ENCODE measurements at places on chromosomes 2 and 18.

- peak; percentile 91 for ATAC-seq
Measured at GRCh38 chr2:173239644-173240043, 115.0 kb upstream of the CDCA7 start.

DNA sequence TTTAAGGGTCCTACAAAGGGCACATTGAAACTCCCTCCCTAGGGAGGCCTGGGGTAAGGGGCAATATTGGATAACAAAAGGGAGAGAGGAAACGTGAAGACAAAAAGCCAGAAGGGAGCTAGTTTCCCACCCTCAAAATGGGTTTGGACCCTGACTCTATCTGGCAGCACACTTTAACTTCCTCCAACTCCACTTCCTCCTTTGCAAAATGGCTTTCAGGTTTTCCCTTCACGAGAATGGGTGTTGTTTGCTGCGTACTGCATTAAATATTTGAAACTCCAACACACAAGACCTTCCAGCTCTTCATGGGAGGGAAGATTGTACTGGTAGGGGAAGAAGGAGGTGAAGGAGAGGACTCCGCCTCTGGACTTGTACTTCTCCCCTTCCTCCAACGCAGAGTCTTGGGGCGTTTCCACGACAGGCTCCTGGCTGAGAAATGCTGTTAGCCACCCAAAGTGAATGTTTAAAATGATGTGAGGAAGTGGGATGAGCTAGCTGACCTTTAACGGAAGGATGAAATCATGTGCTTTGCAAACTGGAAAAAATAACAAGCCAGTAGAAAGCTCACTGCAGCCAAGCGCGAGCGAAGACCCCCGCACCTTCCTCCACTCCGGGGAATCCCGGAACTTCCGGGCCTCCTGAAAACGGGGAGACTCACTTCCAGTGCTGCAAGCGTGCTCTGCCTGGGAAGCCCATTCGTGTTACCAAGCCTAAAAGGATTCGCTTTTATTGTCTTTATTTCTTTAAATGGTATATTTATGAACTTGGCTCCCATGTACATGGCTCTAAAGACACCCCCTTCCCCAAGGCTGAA is 85.6 kb downstream of the VIT start:
- ATAC-seq: no peak

DNA sequence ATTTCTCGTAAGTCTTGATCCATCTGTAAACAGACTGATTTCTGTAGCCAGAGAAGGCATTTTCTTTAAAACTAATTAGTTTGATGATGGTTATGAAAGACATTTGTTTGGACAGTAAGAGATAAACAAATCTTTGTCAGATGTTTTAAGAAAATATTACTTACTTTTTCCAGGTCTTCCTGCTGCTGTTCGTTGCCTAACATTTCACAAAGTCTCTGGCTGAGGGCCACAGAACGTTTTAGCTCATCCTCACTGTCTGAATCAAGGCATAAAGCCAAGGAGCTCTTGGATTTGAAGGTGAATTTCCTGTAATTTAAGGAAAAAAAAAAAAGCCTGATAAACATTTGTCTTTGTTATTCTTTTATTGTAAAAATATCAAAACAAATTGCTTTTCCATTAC is 57.8 kb downstream of the VIL1 start:
- no peak for ATAC-seq

DNA sequence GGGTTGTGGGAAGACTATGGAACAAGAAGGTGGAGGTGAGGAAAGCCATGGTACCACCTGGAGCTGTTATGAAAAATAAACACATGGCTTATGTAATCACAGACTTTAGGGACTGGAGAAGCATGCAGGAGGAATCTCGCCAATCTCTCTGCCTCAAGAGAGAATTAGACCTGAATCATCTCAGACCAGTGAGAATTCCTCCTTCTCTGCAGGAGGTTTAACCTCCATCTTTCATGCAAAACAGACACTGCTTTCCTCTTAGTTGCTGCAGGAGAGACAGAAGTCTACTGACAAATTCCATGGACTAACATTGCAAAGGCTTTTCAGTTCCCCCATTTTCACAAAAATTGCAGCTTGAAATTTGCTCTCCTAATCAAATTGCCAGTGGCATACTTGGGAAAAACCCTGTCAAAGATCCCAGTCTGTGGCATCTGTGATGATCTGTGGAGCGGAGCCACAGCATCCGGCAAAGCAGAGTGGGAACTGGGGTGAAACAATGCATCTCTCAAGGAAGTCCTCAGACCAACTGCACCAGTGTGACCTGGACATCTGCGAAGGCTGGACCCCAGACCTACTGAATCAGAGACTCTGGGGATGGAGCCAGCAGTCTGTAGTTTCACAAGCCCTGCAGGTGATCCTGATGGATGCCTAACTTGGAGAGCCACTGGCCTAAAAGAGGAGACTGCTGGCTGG is 28.6 kb upstream of the NCKAP5 start:
- no peak for ATAC-seq

GRCh38 chr2:120869730-120870466 is 134.2 kb downstream of the GLI2 start:
- ATAC-seq: no peak

DNA sequence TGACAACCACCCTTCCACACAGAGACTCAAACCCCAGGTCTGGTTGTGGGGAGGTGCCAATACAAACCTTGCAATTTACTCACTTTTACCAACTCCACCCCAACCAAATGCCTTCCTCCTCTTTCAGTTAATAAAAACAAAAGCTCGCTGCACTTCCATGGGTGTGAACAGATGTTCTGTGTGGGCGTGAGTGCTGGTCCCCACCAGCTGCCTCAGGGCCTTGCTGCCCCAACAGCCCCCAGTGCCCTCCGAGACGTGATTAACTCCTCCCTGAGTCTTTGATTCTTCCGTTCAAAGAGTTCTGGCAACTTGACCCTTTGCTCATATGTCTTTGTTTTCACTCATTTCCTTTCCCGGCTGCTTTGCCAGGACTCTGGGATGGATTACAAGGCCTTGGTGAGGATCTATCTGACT is 258.9 kb upstream of the CXCR4 start:
- no peak for ATAC-seq

DNA sequence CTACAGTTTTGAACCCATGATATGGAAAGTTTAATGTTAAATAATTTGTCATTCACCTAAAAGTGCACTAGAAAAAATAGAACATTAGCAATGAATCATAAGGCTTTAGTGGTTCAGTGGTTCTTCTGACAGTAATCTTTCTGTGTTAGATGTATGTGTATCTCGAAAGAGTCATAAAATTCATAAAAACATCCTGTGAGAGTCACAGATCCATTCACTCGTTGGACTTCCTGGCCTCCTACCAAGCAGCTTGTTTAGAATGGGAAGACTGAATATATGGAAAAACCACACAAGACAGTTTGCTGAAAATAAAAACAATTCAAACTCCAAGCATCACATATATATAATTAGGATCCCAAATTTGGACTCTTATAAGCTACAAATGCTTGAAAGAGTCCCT is 34.8 kb downstream of the ADNP2 start:
- ATAC-seq: peak; percentile 39

GRCh38 chr2:98710734-98711133 is 20.2 kb downstream of the MGAT4A start:
- no peak for ATAC-seq

All from activated T-helper 17 cell treated with anti-CD3 and anti-CD28 coated beads, Interleukin-2, amount 50 U/mL, for 72 hours (primary cell).